A549 treated with CpdA at 1 μM for 4 hours (cell line): ENCODE measurements at places on chromosomes 12 and 14. TPM values are rescaled to one million over a fixed set of nuclear protein-coding genes. Genes with fewer than 3 reads are reported as not detected.

Gene COQ10A
- 17.7 to 20.7 TPM (median 19.9 TPM) in 5 replicates for total RNA-seq

Gene FGD6
- 14.9 to 18.7 TPM (median 16.4 TPM) in 5 replicates for total RNA-seq

Gene BHLHE41
- 0.57 to 2.4 TPM (median 0.97 TPM) in 5 replicates for total RNA-seq

Gene PTPN6
- 10.3 to 13.1 TPM (median 12.1 TPM) in 5 replicates for total RNA-seq

Gene PRPF40B
- 5.9 to 8.7 TPM (median 7.3 TPM) in 5 replicates for total RNA-seq

Gene TRHDE
- total RNA-seq: 0.03 to 0.19 TPM (median 0.09 TPM) in 5 replicates

Gene GPRC5D
- not detected in 5 replicates for total RNA-seq

Gene GRIN2B
- total RNA-seq: 3.8 to 4.9 TPM (median 4.6 TPM) in 5 replicates

Gene CCDC196
- not detected in 5 replicates for total RNA-seq

Gene CPM
- total RNA-seq: 6.5 to 9.3 TPM (median 7.9 TPM) in 5 replicates

Gene NINJ2
- total RNA-seq: 0.34 to 0.74 TPM (median 0.55 TPM) in 4 of 5 replicates, not detected in the other

Gene HNF1A
- 4.2 to 6.8 TPM (median 5.7 TPM) in 5 replicates for total RNA-seq

Gene VAMP1
- 9.3 to 14.6 TPM (median 11.5 TPM) in 5 replicates for total RNA-seq

Gene DIO2
- total RNA-seq: 9.2 to 14.0 TPM (median 10.1 TPM) in 5 replicates

Gene GNB3
- 1.7 to 2.4 TPM (median 1.9 TPM) in 5 replicates for total RNA-seq
